ENCODE measurements at places on chromosomes 6 and 20.

DNA sequence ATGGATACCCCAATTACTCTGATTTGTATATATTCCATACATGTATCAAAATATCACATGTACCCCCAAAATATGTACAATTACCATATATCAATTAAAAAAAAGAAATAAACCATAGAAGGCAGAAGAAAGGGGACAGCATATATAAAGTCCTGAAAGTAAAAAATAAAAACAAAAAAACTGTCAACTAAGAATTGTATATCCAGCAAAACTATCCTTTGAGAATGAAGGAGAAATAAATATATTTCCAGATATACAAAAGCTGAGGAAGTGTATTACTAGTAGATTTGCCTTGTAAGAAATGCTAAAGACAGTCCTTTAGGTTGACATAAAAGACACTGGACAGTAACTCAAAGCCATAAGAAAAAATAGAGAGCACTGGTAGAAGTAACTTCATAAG lies 9.3 kb upstream of the RIPOR2 start:
- DNase-seq, result no peak

DNA sequence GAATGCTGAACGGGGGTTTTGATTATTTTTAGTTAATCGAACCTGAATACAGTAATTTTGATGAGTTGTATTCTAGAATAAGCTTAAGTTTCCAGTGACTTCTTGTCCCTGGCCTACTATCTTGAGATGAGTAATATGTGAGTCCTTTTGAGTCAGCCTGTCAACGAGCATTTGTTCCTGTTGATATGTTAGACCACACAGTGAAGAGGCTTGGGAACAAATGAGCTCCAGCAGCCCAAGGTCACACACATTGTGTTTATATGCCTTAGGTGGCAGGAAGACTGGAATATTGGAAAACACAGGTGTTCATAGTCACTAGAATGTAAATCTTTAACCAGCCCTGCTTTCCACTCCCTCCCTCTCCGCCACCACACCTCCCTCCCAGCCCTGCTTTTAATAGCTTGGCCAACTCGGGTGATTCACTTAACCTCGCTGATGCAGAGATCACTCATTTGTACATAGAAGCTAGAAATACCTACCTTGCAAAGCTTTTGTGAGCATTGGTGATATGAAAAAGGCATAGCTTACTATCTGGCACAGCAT lies 9.1 kb downstream of the SMPDL3A start:
- no peak for DNase-seq

DNA sequence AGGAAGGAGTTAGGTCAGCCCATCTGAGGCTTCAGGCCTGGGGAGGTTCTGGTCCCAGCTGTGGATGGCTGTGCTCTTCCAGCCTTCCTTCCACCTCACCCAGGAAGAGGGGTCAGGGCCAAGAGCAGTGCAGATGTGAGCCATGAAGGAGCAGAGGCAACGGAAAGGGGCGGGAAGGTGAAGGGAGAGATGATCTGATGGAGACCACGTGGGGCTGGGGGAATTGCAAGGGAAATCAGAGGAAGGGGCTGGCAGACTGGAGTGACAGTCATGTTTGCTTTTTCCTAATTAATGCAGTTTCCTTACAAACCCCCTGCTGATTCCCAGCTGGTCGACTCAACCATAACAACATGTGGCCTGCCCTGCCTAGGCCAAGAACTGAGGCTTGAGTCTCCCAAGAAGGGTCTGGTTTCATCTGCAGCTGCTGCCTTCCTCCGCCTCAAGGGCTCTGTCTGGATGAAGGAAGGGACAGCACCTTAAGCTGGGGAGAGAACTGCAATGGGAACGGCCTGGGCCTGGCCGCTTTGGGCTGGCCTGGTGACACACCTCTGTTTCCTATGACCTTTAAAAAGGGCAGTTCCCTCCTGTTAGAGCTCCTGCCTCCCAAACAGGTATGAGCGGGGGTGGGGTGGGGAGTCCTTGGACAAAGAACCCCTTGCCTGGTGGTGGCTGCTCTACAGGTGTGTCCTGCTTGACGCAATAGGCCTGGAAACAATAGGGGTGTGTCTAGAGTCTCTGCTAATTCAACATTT lies 7.8 kb upstream of the MRPS18A start:
- peak; percentile 50 for DNase-seq

GRCh38 chr20:47576516-47577033 lies 74.9 kb downstream of the NCOA3 start:
- DNase-seq, result peak; percentile 57

DNA sequence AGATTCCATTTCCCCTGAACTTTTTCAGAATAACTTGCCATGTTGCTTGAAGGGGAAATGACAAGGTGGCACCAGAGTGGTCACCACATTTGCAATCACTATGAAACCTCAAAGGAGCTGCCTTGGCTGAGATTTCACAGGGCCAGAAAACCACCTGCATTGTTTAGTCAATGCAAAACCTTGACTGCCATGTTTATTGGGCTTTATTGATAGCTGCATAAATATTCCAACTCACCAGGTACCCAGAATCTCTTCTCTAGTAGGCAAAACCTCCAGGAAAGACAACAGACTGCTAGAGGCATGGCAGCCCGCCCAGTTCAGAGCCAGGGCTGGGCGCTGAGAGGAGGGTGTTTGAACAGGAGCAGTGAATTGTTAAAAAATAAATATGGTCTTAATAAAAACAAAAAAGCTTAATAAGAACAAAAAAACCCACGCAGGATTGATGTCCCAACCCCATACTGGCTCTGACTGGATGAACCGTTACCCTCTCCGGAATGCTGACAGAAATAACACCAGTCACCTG lies 375.6 kb downstream of the ZFAND3 start:
- no peak for DNase-seq

- DNase-seq, result no peak
Measured at GRCh38 chr20:34491932-34492509, 24.2 kb upstream of the DYNLRB1 start.

DNA sequence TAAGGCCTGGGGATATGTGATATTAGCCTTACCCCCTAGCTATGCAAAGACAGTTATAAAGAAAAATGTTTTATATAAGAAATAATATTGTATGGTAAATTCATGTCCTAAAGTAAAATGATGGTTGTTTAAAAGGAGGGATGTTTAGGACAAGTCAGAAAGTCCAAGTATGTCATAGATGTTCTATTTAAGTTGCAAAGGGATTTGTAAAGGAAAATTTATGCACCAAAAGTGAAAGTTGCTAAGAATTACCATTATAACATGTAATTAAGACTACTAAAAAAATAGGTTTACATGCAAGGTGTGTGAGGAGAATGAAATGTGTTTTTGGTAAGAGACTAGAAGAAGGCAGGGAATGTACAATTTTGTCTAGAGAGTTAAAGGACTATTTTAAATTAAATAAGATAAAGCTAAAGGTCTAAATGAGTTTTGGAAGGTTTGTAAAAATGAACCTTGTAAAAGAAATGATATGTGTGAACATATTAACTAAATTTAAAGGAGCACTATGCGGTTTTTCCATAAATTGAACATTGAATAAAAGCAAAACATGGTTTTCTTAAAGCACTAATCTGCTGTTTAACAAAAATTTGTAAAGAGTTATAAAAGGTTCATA lies 22.7 kb upstream of the GOPC start:
- DNase-seq, result peak; percentile 51

DNA sequence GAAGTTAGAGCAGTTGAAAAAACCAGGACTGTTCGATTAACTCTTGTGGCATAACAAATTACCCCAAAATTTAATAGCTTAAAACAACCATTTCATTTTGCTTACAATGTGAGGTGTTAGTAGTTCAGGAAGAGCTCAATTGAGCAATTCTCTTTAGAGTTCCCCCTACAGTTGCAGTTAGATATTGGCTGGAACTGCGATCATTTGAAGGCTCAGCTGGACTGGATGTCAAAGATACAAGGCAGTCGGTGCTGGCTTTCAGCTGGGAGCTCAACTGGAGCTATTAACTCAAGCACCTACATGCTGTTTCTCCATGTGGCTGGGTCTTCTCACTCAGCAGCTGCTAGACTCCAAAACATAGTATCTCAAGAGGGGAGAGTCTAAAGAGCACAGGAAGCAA lies 96.0 kb upstream of the LOC128125822 start:
- peak; percentile 34 for DNase-seq

DNA sequence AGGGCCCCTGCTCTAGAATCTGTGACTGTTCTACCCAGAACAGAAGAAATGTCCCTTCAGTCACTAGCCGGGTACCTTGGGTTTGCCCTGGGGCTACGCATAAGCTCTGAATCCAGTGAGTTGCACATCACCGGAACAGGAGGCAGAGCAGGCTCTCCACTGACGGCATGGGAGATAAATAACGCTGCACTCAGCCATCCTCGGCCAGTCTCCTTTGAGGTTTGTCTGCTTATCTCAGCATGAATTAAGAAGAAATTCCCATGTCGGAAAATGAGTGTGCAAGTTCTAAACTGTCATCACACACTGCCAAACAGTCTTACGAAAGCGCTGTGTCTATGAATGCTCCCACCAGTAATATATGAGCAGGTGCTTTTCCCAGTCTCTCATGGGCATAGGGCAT lies 90.8 kb downstream of the FAM50B start:
- DNase-seq, result no peak

GRCh38 chr20:8854571-8854970 lies 214.3 kb upstream of the PLCB4 start:
- DNase-seq, result peak; percentile 58

GRCh38 chr6:64266351-64266821 lies 630.8 kb downstream of the PHF3 start:
- DNase-seq, result no peak

DNA sequence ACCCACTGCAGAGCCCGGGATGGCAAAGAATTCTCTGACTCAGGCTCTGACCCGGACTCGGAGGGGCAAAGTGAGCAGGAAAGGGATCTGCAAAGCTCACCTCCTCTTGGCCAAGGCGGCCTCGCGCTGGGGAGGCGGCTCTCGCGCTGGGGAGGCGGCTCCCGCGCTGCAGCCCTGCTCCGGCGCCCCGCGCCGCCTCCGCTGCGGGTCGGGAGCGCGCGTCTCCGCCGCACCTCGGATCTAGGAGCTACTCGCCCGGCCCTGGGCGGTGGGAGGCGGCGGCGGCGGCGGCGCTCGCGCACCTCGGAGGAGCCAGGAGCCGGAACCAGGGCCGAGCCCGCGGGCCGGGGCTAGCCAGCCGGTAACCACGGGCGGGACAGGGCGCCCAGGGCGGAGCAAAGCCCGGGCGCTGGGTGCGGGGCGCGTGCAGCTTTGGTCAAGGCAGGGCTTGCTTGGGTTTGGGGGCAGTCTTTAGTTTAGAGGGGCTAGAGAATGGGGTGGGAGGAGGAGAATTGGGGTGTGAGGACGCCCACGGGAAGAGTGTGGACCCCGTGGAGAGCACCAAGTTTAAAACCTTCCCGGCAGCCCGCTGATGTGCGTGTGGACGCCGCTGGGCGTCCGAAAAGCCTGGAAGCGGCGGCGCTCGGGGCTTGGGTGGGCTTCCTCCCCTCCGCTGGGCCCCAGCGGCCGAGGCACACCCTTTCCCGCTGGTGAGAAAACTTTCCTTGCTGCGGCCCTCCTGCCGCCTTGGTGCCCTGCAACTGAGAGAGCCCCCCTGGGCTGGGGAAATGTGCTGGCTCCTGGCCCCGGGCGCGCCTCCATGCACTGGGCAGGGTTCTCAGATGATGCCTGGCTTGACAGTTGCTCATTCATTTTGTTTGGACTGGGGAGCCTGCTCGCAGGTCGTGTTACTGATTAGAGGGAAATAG lies at the start of gene MRAP2:
Gene MRAP2, plus strand, starts transcription at position 250 of the 929 bp plus-strand sequence. CDS start 21,547 bp downstream, outside the sequence.
- DNase-seq, result peak; percentile 48

GRCh38 chr6:119942078-119942752 lies 592.7 kb upstream of the MAN1A1 start:
- DNase-seq, result peak; percentile 14

- DNase-seq, result peak; percentile 82
Measured at GRCh38 chr6:26122402-26122792, 35.2 kb downstream of the HFE start.

GRCh38 chr6:27495386-27496135 lies 22.7 kb upstream of the ZNF184 start:
- peak; percentile 98 for DNase-seq

GRCh38 chr6:13715444-13715883 lies 3.8 kb upstream of the RANBP9 start:
- DNase-seq, result no peak

GRCh38 chr6:155155787-155156447 lies 107.9 kb upstream of the CLDN20 start:
- DNase-seq, result no peak

- DNase-seq, result no peak
Measured at GRCh38 chr6:87487555-87487954, 14.8 kb downstream of the SLC35A1 start.

DNA sequence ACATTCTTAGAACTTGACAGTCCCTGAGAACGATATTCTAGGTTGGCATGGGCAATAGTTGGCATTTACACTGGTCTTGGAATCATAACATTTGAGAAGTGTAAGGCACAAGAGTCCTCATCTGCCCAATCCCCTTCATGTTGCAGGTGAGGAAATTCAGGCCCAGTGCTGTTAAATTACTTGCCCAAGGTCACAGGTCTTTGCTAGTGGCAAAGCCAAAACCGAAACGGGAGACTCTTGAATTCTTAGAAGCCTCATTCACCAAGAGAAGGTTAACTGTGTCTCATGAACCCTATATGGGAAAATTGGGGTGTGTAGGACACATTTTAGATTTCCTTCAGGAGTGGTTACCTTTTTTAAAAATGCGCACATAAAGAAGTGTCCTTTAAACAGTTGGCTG lies 7.2 kb downstream of the E2F3 start:
- DNase-seq, result no peak

- no peak for DNase-seq
Measured at GRCh38 chr6:11492464-11493290, 44.9 kb upstream of the TMEM170B start.

DNA sequence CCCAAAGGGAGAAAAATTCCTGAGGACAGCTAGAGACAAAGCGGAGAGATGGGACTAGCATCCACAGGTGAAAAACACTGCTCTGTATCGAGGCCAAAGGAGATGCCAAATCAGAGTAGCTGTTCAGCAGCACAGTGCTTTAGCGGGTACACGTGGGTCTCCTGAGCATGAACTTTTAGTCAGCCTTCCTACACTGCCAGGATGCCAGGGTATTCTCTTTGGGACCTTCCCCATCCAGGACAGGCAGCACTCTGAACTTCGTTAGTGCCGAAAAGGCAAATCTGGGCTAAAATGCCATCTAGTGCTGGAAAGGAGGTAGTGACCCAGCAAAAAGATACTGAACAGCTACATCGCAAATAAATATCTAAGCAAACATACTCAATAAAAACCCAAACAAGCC lies 64.9 kb downstream of the C6orf58 start:
- peak; percentile 65 for DNase-seq

DNA sequence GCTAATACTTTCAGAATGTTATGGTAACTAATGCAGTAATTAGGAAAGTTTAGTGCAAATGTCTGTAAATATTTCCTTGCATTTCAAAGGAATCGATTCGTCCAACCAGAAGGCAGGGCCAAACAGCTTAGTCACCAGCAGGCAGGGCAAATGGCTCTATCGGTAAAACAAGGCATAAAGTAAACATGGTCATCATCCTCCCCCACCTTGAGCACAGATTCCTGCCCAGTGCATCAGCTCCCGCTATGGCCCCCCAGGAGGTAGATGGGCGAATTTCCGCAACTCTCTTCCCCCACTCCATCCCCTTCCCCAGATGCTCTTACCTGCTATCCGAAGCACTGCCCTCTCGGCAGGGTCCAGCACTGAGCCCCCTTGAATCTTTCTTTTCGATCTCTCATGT lies 103.8 kb upstream of the BEND6 start:
- DNase-seq, result peak; percentile 84
